ENCODE measurements at places on chromosomes 6 and 20. TPM values are rescaled to one million over a fixed set of nuclear protein-coding genes. Genes with fewer than 3 reads are reported as not detected.

The CYP21A2 gene
- under 0.01 TPM for total RNA-seq

The RAET1G gene
- 10.5 TPM for total RNA-seq

The TSPO2 gene
- not detected for total RNA-seq

The ME1 gene
- 9.1 TPM for total RNA-seq

The EEF1A2 gene
- 0.79 TPM for total RNA-seq

The BHLHE23 gene
- not detected for total RNA-seq

The PPP1R11 gene
- total RNA-seq = 12.3 TPM

The TOP1 gene
- 9.3 TPM for total RNA-seq

The ADGRG6 gene
- total RNA-seq = 0.32 TPM

The TCF19 gene
- total RNA-seq = 5.0 TPM

The AIF1 gene
- not detected for total RNA-seq

The GPR6 gene
- total RNA-seq = not detected

The RNF114 gene
- 110 TPM for total RNA-seq

The FOXF2 gene
- total RNA-seq = 31.2 TPM

The CDH26 gene
- 0.34 TPM for total RNA-seq

The CPNE5 gene
- 0.47 TPM for total RNA-seq

The SLC22A7 gene
- total RNA-seq = not detected

The TMEM170B gene
- 0.32 TPM for total RNA-seq

The RIMS4 gene
- total RNA-seq = 0.16 TPM

The LAMA4 gene
- 569 TPM for total RNA-seq

The HAO1 gene
- not detected for total RNA-seq

The HLA-G gene
- 0.16 TPM for total RNA-seq

The RSPH9 gene
- 0.95 TPM for total RNA-seq

The PDYN gene
- not detected for total RNA-seq

The SLA2 gene
- total RNA-seq = not detected

The NMBR gene
- not detected for total RNA-seq

The GJA10 gene
- total RNA-seq = not detected

The PAK5 gene
- total RNA-seq = not detected

The OOEP gene
- not detected for total RNA-seq

The TCF15 gene
- under 0.01 TPM for total RNA-seq

The SEC23B gene
- 35.7 TPM for total RNA-seq

The CCN6 gene
- total RNA-seq = not detected

The PPP1R16B gene
- under 0.01 TPM for total RNA-seq

The SPEF1 gene
- total RNA-seq = 0.26 TPM

The IFT52 gene
- total RNA-seq = 47.6 TPM

The HCRTR2 gene
- not detected for total RNA-seq

The BPIFA3 gene
- not detected for total RNA-seq

The MICB gene
- total RNA-seq = 3.1 TPM

The SUMO4 gene
- 1.6 TPM for total RNA-seq

The GNMT gene
- 0.77 TPM for total RNA-seq

The VTA1 gene
- total RNA-seq = 27.6 TPM

The PTPRK gene
- total RNA-seq = 51.5 TPM

The APOBEC2 gene
- total RNA-seq = not detected

The CAP2 gene
- total RNA-seq = 0.86 TPM

The AGER gene
- total RNA-seq = 0.16 TPM

The MYBL2 gene
- 0.09 TPM for total RNA-seq

The MICAL1 gene
- 32.1 TPM for total RNA-seq

The LZTS3 gene
- 3.4 TPM for total RNA-seq

The PGC gene
- total RNA-seq = not detected

Measured in bronchial smooth muscle cell (primary cell).